Stimulated activated CD4-positive, alpha-beta T cell treated with anti-CD3 and anti-CD28 coated beads, TNF-alpha, amount 100 ng/mL, for 4 hours (primary cell): ENCODE measurements at places on chromosomes 2 and 18.

- DNase-seq, result no peak
These were observed 161.7 kb downstream of the TSN start for GRCh38 chr2:121917143-121917542.

DNA sequence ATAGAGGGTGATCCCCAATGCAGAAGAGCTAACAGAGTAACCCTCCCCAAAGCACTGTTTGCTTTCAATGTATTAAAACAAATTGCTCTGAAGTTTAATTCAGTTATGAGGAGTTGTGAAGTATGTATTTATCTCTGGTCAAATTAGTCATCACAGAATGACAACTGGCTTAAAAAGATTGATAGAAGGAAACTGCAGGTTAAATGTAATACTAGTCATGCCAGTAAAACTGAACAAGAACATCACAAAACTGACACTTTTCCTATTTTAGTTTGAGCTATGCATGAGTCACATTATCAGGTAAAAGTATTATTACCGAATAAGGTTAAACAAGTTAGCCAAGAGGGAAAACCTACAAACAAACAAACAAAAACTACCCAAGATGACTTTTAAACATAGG, 99.0 kb upstream of the ACVR1C start:
- no peak for DNase-seq

DNA sequence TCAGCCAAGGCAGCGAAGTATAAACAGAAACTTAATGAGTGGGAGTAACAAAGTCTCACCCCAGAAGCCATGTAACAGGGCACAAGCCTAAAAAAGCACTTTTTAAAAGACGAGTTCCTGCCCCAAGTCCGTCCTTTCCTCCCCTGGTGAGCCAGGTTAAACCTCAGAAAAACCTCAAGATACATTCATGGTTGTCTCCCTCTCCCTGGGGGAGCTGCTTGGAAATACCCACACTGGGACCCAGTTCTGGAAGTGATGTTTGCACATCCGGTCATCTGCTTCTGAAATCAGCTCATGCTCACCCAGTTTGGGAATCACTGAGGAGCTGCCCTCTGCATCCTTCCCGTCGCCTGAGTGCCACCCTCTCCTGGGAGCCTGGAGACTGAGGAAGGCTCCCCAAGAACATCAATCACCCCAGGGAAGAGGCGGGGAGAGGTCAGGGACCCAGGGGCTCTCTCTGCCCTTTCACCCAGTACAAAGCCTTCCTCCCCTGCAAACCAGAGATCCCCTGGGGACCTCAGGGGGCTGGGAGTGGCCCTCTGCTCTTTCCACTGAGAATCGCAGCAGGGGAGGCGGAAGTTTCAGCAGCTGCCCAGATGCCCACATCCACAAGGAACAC, 150.6 kb upstream of the AGAP1 start:
- no peak for DNase-seq

DNA sequence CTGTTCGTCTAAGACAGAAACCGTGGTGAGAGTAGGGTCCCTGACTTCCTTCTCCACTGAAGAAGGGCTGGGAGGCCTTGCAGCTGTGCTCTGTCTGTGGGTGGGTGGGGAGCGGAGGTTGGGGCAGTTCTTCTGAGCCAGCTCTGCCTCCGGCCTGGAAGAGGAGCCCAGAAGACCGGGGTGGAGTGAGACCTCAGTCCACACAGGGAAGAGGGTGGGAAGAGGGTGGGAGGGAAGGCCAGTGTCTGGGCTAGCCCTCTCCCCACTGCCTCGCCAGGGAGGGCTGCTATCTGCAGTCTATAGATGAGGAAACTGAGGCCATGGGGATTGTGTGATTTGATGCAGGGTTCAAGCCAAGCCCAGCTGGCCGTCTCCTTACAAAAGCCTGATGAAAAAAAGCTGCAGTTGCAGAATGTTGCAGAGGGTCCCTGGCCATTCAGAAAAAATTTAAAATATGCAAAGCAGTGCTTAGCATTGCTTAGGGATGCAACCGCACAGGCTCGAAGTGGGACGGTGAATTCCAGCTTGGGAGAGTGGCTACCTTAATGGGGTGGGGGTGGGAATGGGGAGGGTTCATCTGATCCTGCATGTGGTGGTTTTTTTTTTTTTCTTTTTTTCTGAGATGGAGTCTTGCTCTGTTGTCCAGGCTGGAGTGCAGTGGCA, 181.6 kb upstream of the HS6ST1 start:
- no peak for DNase-seq

DNA sequence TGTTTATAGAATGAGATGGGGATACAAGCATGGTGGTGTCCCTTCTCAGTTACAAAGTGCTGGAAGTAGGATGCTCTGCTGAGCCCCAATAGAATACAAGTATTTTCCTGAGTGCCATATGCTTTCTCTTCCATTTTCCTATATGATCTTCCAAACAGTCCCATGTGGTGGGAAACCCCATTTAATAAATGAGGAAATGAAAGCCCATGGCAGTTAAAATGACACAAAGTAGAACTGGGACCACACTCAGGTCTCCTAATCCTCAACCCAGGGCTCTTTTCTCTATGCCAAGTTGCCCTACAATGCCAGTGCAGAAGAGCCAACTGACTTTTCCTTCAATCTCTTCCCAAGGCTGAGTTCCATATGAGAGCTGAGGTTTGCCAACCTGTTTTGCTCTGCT, 210.2 kb upstream of the FBXO11 start:
- DNase-seq, result no peak

GRCh38 chr2:128690869-128691268, 372.2 kb upstream of the HS6ST1 start:
- no peak for DNase-seq

GRCh38 chr18:13452388-13452811, 233.8 kb downstream of the LDLRAD4 start:
- no peak for DNase-seq

GRCh38 chr2:74147727-74148456, at the start of gene BOLA3:
Gene BOLA3, minus strand, starts transcription at chr2:74147912. Its CDS starts 38 bp downstream, at chr2:74147874.
- peak; percentile 64 for DNase-seq

DNA sequence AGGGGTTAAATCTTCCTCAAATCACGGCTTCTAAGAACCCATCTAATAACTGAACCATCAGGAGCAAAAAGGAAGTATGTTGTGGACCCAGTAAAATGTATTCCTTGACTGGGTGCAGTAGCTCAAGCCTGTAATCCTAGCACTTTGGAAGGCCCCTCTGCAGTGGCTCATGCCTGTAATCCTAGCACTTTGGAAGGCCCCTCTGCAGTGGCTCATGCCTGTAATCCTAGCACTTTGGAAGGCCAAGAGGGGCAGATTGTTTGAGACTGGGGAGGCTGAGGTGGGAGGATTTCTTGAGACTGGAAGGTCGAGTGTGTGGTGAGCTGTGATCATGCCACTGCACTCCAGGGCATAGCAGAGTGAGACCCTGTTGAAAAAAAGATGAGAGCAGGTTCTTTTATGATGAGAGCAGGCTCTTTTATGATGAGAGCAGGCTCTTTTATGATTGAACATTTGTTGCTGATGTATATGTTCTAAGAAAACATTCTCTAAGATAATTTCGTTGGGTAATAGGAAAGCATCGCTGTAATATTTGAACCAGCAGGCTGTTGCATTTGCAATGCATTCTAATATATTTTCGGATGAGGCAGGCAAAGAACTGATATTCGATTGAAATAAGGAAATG, 3.5 kb upstream of the PARD6G start:
- no peak for DNase-seq

DNA sequence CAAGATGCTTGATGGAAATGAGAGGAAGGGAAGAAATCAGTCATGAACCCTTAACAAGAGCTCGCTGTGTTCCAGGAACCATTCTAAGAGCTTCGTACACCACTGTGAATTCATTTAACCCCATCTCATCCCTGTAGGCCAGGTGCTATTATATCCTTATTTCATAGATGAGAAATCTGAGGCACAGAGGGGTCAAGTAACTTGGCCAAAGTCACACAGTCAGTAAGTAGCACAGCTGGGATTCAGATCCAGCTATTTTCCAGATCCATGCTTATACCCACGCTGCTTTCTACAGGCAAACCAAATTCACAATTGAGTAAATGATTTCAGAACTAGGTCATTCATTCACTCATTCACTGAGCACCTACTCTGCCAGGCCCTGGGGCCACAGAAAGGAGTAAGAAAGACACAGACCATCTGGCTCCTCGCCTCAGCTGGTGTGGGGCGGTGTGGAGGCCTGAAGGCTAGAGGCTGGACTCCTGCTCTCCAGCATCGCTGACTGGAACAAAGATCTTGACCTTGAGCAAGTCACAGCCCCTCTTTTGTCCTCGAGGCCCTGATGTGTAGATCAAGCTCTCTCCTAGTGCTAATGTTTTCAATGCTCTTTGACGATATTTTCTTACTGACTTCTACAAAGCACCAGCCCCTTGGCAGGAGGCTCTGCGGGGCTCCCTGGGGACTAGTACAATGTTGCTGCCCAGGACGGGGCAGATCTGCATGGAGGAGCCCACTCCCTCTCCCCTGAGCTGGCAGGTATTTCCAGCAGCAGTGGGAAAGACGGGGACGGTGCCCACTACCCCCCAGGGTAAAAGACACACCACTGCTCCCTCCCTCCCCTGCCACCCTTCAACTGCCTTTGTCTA, 26.5 kb downstream of the STEAP3 start:
- no peak for DNase-seq

GRCh38 chr18:57002627-57003026, 144.3 kb upstream of the BOD1L2 start:
- DNase-seq, result no peak

- no peak for DNase-seq
These were observed 233.4 kb downstream of the VAPA start for GRCh38 chr18:10147226-10147625.

- DNase-seq, result no peak
These were observed 26.7 kb downstream of the GPC1 start for GRCh38 chr2:240462073-240462706.

- no peak for DNase-seq
These were observed 60.4 kb downstream of the TRIP12 start for GRCh38 chr2:229861431-229861830.

DNA sequence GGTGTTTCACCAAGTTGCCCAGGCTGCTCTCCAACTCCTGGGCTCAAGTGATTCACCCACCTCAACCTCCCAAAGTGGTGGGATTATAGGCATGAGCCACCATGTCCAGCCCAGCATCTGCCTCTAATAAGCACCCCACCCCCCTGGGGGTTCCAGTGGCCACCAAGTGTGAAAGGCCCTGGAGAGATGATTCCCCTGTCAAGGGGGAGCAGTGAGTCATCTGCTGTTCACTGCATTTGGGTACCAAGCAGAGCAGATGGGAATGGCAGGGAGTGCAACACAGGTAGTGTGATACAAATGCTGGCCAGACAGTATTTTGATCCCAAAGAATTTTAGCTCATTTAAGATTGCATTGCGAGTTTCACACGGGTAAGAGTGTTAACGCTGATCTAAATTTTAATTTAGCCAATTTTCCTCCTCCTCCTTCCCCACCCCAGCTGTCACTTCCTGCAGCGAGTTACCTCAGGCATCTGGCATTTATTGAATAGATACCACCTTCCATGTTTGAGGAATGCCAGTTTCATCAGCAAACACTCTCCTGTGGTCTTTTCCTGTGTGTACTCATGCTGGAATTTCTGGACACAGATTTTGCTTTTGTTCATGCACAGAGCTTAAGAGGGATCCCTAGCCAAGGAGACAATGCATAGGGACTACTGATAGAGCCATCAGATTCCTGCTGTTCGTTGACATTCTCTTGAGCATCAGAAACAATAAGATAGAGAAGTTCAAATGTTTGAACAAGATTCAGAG, 32.4 kb upstream of the NCK2 start:
- DNase-seq, result no peak

DNA sequence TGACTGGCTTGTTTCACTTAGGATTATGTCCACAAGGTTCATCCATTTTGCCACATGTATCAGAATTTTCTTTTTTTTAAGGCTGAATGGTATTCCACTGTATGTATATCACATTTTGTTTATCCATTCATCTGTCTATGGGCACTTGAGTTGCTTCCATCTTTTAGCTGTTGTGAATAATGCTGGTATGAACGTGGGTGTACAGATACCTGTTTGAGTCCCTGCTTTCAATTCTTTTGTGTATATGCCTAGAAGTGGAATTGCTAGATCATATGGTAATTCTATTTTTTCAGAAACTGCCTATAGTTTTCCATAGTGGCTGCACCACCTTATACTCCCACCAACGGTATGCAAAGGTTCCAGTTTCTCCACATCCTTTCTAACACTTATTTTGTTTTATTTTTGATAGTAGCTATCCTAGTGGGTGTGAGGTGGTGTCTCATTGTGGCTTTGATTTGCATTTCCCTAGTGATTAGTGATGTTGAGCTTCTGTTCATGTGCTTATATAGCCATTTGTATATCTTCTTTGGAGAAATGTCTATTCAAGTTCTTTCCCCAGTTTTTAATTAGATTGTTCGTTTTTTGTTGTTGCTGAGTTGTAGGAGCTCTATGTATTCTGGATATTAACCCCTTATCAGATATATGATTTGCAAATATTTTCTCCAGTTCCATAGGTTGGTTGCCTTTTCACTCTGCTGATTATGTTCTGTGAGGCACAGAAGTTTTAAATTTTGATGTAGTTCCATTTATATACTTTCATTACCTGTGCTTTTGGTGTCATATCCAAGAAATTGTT, 40.7 kb downstream of the TTC39C start:
- DNase-seq, result no peak

- no peak for DNase-seq
These were observed 55.1 kb downstream of the PPP4R1 start for GRCh38 chr18:9559253-9559652.
